T-helper 17 cell (primary cell): ENCODE measurements at places on chromosomes 7 and 10. TPM values are rescaled to one million over a fixed set of nuclear protein-coding genes. Genes with fewer than 3 reads are reported as not detected.

GRCh38 chr10:93749218-93749799 lies 8.4 kb upstream of the LGI1 start:
- no peak overlapping the region for H3K27ac ChIP-seq
- peaks cover 26% of the 10 kb centered on the region for H3K27me3 ChIP-seq
- no peak overlapping the region for H3K4me3 ChIP-seq
- DNase-seq: no peak

Gene AOAH
- 2.6 TPM for total RNA-seq

DNA sequence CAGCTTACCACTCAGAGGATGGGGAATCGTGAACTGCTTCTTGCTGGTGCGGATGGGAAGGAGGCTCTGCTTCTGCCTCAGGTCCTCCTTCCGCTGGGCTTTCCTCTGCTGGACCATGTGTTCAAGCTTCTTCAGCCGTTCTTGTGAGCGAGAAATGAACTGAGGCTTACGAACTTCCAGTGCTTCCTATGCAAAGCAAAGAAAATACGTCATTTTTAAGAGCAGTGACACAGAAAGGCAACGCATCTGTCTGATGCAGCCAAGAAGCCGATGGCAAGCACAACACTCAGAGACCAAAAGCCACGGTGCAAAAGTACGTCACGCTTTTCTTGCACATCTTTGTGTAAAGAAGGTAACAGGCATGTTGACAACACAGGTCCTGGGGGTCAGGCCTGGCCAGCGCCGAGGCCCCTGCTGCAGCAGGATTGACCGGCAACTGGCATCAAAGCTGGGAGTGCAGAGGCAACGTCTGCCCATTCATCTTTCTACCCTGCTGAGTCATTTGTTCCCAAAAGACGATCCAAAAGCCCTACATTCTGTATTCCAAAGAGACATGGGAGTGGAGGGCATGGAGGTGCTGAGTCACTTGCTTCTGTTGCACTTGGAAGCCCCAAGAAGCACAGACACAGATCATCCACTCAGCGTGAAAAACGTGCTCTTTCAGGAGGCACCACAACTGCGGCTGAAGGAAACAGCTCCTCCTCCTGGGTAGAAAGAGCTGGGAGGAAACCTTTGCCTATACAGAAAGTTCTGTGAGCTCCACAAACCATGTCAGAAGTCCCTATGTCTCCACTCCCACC lies 71.0 kb upstream of the ADAM12 start:
- DNase-seq: no peak
- H3K4me3 ChIP-seq: no peak overlapping the region
- H3K27ac ChIP-seq: no peak overlapping the region
- H3K27me3 ChIP-seq: no peaks in the 10 kb centered on the region

DNA sequence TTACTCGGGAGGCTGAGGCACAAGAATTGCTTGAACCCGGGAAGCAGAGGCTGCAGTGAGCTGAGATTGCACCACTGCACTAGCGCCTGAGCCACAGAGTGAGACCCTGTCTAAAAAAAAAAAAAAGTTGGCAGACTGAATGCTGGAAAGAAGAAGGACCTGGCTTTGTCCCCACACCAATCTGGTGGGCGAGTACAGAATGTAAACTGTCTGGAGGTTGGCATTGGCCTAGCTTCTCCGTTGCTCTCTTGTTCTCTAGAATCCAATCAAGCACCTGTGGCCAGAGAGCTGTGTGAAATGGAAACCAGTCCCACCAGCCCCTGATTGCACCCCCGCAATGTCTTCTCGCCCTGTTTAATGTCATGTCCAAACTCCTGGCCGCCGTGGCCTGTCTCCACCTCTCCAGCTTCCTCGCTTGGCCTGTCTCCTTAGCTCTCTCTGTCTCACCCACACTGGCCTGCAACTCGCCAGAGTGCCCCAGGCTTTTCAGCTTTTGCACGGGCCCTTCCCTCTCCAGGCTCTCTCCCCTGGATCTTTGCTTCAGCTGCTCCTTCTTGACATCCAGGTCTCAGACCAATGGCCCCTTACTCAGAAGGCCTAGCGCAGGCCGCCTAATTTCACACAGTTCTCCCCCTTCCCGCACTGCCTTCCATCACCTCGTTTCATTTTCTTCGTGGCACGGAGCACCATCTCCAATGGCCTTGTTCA lies 670 bp upstream of the AGK start:
- H3K27me3 ChIP-seq: no peaks in the 10 kb centered on the region
- H3K36me3 ChIP-seq: peaks cover 9% of the 10 kb centered on the region
- peak overlapping the region; percentile 88 for H3K4me3 ChIP-seq
- DNase-seq: no peak
- peak overlapping the region; percentile 82 for H3K27ac ChIP-seq

Gene RAB19
- 2.1 TPM for total RNA-seq

DNA sequence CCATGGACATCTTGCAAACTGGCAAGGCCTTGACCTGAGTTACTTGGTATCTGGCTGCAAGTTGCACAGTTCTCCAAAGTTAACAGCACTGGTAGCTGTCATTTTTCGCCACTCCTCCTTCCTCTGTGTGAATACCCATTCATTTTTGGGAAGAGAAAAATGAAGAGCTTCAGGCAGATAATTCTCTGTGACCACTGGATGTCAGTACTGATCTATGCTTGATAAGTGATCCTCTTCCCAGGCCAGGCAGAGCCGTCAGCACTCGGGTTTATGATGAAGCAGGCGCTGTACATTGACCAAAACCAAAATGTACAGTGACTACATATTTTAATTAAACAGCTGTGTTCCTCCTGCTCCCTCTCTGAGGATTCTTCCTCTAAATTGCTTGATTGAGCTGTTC lies 55.9 kb upstream of the PDZD8 start:
- H3K4me3 ChIP-seq: no peak overlapping the region
- no peaks in the 10 kb centered on the region for H3K4me1 ChIP-seq
- H3K36me3 ChIP-seq: no peaks in the 10 kb centered on the region
- H3K27me3 ChIP-seq: peaks cover 35% of the 10 kb centered on the region
- no peak overlapping the region for H3K27ac ChIP-seq
- DNase-seq: no peak

Gene CHN2
- 4.0 TPM for total RNA-seq

Gene MEOX2
- total RNA-seq: not detected

Gene RNF148
- total RNA-seq: not detected

DNA sequence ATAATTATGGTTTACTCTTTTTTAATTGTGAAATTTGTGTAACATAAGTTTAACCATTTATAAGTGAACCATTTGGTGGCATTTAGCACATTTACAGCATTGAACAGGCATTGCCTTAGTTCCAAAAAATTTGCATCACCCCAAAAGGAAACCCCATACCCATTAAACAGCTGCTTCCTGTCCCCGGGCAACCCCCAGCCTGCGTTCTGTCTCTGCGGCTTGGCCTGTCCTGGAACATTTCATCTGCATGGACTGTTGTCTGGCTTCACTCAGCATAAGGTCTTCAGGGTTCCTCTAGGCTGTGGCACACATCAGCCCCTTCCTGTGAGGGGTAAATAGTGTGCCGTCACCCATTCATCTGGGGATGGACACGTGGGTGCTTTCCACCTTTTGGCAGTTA lies 6.9 kb downstream of the RET start:
- H3K4me1 ChIP-seq: peaks cover 4% of the 10 kb centered on the region
- H3K27ac ChIP-seq: no peak overlapping the region
- H3K36me3 ChIP-seq: peaks cover 2% of the 10 kb centered on the region
- no peak overlapping the region for H3K4me3 ChIP-seq
- DNase-seq: no peak

Gene CPA5
- total RNA-seq: 11.5 TPM

DNA sequence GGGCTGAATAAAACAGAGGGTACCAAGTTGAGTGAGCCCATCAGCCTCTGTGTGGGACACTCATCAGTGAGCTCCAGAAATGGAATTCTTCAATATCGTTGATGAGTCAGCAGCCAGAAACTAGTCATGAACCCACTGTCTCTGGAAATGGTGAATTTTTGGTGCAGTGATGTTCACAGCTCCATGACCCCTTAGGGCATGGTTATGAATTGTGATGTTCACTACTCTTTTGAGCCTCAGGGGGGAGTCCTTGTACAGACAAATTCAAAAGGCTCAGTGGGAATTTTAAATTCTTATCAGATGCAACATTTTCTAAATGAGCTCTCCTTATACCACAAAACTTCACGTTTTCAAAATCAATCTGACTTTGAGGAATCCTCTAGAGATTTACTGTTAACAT lies 335.7 kb downstream of the PHTF2 start:
- H3K4me3 ChIP-seq: no peak overlapping the region
- no peaks in the 10 kb centered on the region for H3K36me3 ChIP-seq
- no peak for DNase-seq
- no peaks in the 10 kb centered on the region for H3K4me1 ChIP-seq
- no peak overlapping the region for H3K27ac ChIP-seq

DNA sequence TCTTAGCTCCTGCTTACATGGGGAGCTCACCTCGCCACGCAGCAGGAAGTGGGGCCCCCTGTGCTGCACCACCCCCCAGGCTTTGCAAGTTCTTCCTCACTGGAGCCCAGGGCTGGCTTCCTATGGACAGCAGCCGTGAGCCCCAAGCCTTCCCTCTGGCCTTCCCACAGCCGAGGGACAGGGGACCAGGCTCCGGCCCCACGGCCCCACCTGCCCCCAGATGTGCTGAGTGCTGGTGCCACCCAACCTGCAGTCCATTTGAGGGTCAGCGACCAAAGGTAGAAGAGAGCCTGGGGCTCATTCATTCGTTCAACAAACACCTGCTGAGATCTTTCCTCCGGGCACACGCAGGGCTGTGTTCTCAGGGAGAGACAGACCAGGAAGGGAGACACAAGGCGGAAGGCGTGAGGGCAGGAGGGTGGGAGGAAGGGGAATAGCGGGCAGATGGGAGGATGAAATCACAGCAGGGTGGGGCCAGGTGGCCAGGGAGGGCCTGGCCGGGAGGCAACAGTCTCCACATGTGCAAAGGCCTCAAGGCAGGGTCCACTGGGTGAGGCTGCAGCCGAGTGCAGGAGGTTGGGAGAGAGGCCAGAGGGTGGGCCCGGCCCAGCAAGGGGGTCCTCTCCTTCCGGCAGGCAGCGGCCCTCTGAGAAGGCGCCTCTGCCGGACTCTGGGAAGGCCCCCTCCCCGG lies 100.1 kb downstream of the FOXL3 start:
- H3K27ac ChIP-seq: no peak overlapping the region
- peaks cover 2% of the 10 kb centered on the region for H3K4me1 ChIP-seq
- no peak overlapping the region for H3K4me3 ChIP-seq
- no peaks in the 10 kb centered on the region for H3K27me3 ChIP-seq
- DNase-seq: no peak

Gene CACUL1
- total RNA-seq: 30.3 TPM

Gene NUTM2E
- 0.44 TPM for total RNA-seq

- no peaks in the 10 kb centered on the region for H3K27me3 ChIP-seq
- H3K4me3 ChIP-seq: peak overlapping the region; percentile 9
- peaks cover 57% of the 10 kb centered on the region for H3K4me1 ChIP-seq
- H3K36me3 ChIP-seq: no peaks in the 10 kb centered on the region
Measured at GRCh38 chr10:22690158-22690557, 24.2 kb downstream of the PIP4K2A start.

Gene UPK3B
- 1.8 TPM for total RNA-seq

GRCh38 chr10:70664702-70665195 lies 7.6 kb upstream of the ADAMTS14 start:
- DNase-seq: no peak
- H3K4me3 ChIP-seq: no peak overlapping the region
- H3K27ac ChIP-seq: no peak overlapping the region
- H3K27me3 ChIP-seq: peaks cover 37% of the 10 kb centered on the region

Gene PROSER2
- total RNA-seq: 3.2 TPM

Gene CCDC146
- 14.7 TPM for total RNA-seq

GRCh38 chr7:1825897-1826741 lies 156.0 kb downstream of the ELFN1 start:
- no peak overlapping the region for H3K27ac ChIP-seq
- no peak overlapping the region for H3K4me3 ChIP-seq
- DNase-seq: no peak
- peaks cover 9% of the 10 kb centered on the region for H3K4me1 ChIP-seq
- peaks cover 5% of the 10 kb centered on the region for H3K36me3 ChIP-seq
- H3K27me3 ChIP-seq: no peaks in the 10 kb centered on the region

Gene CH25H
- not detected for total RNA-seq

DNA sequence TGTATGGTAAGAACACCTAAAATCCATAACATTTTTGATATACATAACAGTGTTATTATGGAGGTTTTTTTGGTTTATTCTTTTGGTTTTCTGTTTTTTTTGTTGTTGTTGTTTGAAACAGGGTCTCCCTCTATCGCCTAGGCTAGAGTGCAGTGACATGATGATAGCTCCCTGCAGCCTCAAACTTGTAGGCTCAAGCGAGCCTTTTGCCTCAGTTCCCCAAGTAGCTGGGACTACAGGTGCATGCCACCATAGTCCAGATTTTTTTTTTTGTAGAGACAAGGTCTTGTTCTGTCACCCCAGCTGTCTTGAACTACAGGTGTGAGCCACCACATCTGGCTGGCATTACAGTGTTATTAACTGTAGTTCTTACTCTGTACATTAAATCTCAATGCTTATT lies 83.7 kb downstream of the TRIM24 start:
- H3K27me3 ChIP-seq: no peaks in the 10 kb centered on the region
- peaks cover 20% of the 10 kb centered on the region for H3K36me3 ChIP-seq
- no peak for DNase-seq
- no peaks in the 10 kb centered on the region for H3K4me1 ChIP-seq
- no peak overlapping the region for H3K4me3 ChIP-seq

DNA sequence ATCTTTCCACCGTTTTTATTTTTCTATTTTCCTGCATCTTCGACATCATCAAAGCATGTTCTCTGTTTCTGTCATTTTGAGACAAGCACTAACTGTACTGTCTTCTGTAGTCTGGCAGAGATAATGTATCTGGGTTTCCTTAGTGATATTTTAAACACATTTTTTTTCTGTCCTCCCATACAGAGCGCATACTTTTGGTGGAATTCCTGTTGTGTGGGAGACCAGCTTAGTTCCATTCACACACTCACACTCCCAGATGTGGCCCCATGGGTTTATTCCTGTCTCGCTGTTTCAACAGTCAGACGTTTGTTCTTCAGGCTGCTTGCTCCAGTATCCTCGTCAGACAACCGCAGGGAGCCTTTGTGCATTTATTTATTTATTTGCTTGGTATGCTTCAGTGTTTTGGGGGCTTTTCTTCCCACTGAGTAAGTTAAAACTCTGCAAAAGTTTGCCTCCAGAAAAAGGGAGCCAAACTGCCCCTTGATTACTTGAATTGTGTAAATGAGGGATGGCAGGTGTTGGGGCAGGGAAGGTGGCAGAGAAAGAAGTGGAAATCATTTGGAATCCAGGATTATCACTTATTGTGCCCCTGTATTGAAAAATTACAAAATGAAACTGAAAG lies 456.8 kb upstream of the KLF6 start:
- H3K4me3 ChIP-seq: no peak overlapping the region
- no peaks in the 10 kb centered on the region for H3K36me3 ChIP-seq
- no peak overlapping the region for H3K27ac ChIP-seq
- no peaks in the 10 kb centered on the region for H3K27me3 ChIP-seq
- no peak for DNase-seq
- H3K4me1 ChIP-seq: peaks cover 8% of the 10 kb centered on the region

DNA sequence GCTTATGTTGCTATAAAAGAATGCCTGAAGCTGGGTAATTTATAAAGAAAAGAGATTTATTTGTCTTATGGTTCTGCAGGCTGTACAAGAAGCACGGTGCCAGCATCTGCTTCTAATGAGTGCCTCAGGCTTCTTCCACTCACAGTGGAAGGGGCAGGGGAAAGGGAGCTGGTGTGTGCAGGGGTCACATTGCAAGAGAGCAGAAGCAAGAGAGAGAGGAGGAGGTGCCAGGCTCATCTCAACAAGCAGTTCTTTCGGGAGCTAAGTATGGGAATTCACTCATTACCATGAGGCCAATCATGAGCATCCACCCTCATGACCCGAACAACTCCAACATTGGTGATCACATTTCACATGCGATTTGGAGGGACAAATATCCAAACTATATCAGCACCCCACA lies 17.2 kb upstream of the SLK start:
- peaks cover 14% of the 10 kb centered on the region for H3K4me1 ChIP-seq
- no peak overlapping the region for H3K27ac ChIP-seq
- no peaks in the 10 kb centered on the region for H3K27me3 ChIP-seq
- H3K36me3 ChIP-seq: no peaks in the 10 kb centered on the region
- H3K4me3 ChIP-seq: no peak overlapping the region
